ENCODE measurements at places on chromosomes 3 and 15.

DNA sequence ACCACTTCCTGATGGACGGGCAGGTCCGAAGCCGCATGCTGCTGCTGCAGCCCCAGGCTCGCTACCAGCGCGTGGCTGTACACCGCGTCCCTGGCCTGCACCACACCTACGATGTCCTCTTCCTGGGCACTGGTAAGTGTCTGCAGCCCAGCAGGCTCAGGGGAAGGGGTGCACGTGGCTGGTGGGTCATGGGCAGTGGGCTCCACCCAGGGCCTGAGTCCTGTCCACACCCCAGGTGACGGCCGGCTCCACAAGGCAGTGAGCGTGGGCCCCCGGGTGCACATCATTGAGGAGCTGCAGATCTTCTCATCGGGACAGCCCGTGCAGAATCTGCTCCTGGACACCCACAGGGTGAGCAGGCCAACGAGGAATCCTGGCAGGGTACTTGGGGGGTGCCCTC lies 8.7 kb downstream of the CIB1 start:
- DNase-seq: no peak

DNA sequence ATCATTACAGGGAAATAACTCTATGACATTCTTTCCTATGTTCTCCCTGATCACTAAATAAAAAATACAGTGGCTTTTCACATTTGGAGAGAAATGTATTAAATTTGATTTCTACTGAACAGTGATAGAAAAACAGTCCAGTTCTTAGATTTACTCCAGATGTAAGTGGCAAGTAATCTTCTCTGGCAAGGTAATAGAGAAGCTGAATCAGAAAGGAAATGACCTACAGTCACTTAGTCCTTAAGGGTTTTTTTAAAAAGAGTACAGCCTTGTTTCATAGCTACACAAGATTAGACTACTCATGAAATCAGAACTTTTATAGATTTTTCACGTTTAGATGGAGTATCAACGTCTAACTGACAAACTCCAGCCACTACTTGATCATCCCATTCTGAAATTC lies 236.9 kb downstream of the CADPS start:
- no peak for DNase-seq

GRCh38 chr3:10474847-10475246 lies 30.5 kb downstream of the ATP2B2 start:
- no peak for DNase-seq

- DNase-seq: no peak
These were observed 1.7 kb upstream of the STAB1 start for GRCh38 chr3:52493232-52494017.

- no peak for DNase-seq
These were observed 30.0 kb upstream of the TSEN2 start for GRCh38 chr3:12454076-12454815.

DNA sequence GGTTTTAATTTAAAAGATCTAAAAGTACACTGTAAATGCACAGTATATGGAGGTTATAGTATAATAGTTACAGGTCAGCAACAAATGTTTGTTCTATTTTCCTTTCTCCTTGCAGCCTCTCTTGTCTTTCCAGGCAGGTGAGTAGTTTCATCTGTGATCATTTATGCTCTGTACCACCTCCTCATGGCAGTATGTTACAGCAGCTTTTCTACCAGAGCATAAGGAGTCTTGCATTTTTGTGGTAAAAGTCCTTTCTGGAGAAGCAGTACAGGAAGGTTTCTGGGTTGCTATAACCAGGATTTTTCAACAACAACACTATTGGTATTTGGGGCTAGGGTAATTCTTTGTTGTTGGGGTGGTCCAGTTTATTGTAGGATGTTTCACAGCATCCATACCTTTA lies 59.5 kb downstream of the ZNF609 start:
- no peak for DNase-seq

- peak; percentile 61 for DNase-seq
These were observed at the start of gene CACNA2D2 for GRCh38 chr3:50503504-50504342. Gene CACNA2D2 (minus strand): TSS chr3:50503634. CDS start chr3:50503423, 211 bp downstream.

DNA sequence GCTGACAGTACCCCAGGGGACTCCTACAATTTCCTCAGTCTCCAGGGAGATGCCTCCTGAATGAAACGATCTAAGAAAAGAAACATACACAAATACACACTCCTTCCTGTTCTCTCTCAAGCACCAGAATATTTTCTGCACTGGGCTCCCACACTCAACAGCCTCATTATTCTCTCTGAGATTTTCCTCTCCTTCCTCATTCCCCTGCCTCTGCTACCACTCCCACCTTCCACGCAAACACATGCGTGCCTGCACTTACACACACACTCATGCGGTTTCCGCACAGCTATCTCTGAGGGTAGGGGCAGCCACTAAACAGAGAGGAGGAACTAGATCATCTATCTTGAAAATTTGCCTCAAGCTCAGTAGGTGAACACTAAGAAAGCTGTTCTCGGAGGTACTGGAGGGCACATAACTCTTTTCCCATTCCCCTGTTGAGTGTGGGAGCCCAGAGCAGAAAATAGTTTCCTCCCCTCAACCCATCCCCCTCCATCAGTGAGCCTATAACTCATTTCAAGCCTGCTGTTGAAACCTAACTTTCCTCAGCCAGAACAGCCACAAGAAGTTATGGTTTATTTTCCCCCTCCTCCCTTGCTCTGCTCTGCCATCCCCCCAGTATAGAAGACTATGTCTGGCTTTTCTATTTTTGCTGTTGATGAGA lies 30.5 kb upstream of the TIPARP start:
- peak; percentile 23 for DNase-seq

GRCh38 chr3:107065094-107065861 lies 312.0 kb upstream of the CCDC54 start:
- no peak for DNase-seq

GRCh38 chr3:126343649-126344035 lies 13.6 kb downstream of the KLF15 start:
- no peak for DNase-seq

DNA sequence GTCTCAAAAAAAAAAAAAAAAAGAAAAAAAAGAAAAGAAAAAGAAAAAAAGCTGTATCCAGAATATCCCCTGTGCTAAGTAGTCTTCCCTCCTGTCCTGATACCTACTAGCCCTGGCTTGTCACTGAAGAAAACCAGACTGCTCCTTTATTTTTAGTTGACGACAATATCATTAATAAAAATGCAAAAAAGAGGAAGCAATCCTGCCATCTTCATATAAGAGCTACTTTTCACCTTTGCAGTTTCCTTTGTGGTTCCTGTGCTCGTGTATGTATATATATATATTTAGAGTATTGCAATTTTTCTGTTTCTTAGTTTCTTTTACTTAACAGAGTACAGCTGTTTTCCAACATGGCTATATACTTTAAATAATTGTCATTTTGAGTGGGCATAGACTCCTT lies 13.6 kb downstream of the C3orf20 start:
- DNase-seq: no peak

DNA sequence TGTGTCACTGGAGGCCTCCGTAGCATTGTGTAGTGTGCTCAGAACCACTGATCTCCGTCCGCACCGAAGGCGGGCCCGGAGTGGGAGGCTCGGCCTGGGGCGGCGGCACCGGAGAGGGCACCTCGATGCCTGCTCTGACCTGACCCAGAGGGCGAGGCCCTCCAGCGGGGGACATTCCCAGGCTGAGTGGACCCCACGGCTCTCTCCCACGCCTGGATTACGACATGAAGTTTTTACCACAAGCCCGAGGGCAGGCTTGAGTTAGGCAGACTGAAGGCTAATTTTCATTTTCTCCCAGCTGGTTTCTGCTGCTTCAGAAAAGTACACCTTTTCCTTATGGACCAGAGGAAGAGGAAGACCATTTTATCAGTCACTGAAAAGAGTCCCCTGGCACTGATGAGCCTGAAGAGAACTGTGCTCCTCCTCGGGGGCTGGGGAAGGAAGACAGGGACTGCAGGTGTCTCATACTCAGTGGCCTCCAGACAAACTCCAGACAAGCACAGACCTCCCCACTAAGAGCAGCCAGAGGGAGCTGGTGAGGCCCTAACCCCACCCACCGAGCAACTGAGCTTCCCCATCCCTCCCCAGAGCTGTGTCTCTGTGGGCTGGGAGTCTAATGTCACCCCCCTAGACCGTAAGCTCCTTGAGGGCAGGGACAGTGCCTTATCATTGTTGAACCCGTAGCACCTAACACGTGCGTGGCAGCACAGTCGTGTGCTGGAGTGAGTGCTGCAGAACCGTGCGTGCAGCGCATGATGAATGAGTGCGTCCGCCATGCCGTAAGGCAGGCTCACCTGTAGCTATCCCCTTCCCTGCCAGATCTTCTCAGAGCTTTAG lies 74.5 kb upstream of the BLM start:
- no peak for DNase-seq

- DNase-seq: no peak
These were observed 20.5 kb downstream of the MYO1E start for GRCh38 chr15:59352189-59352588.

GRCh38 chr3:76873532-76874242 lies 166.2 kb upstream of the ROBO2 start:
- no peak for DNase-seq

- DNase-seq: no peak
These were observed 3.3 kb downstream of the PAK6 start for GRCh38 chr15:40242213-40242599.

DNA sequence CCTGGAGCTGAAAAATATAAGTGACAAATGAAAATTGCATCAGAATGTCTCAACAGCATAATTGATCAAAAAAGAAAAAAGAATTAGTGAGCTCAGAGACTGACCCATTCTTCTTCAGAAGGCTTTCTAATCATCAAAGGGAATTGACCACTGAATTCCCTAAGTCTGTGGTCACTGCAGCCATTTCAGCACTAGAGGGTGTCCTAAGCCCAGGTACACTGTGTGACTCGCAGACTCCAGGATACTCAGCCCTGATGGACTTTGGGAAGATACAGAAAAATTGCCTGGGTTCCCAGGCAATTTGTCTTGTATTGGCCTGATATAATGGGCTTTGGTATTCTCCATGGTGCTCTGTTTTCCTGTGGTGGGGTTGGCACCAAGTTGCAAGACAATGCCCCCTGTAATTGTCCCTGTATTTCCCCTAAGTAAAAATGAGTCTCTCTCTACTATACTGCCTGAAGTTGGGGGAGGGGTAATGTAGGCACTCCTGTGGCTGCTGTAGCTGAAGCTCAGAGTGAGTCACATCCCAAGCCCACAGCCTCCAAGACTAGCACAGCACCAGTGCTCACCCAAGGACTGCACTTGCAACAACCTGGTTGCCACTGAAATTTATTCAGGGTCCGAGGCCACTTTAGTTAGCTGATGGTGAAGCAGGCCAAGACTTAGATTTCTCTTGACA lies 256.0 kb upstream of the STAC start:
- no peak for DNase-seq

DNA sequence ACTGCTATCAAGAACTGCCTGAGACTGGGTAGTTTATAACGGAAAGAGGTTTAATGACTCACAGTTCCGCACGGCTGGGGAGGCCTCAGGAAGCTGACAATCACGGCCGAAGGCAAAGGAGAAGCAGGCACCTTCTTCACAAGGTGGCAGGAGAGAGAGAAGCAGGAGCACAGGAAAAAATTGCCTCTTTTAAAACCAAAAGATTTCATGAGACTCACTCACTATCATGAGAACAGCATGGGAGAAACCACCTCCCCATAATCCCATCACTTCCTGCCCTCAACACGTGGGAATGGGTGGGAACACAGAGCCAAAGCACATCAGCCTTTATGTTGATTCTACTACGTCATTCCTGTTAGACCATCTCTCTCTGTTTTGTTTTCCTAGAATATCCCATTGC lies 650.9 kb upstream of the SEMA6D start:
- DNase-seq: no peak

GRCh38 chr15:83809345-83809744 lies 155.4 kb downstream of the ADAMTSL3 start:
- DNase-seq: no peak

GRCh38 chr15:89332446-89332845 lies 2.2 kb downstream of the POLG start:
- no peak for DNase-seq

All from activated effector memory CD4-positive, alpha-beta T cell treated with Interleukin-2 at 50 U/mL for 16 hours (primary cell).